ENCODE measurements at places on chromosomes 11 and 22.

GRCh38 chr11:82890002-82890341 is 10.3 kb downstream of the PRCP start:
- no peak overlapping the region for H3K4me3 ChIP-seq
- no peak overlapping the region for H3K27ac ChIP-seq
- no peak for DNase-seq
- no peaks in the 10 kb centered on the region for H3K36me3 ChIP-seq

- no peaks in the 10 kb centered on the region for H3K27me3 ChIP-seq
- H3K36me3 ChIP-seq = peaks cover 10% of the 10 kb centered on the region
- no peak overlapping the region for H3K27ac ChIP-seq
- DNase-seq = no peak
- no peak overlapping the region for H3K4me3 ChIP-seq
Observed at GRCh38 chr11:59198726-59199125, 14.0 kb downstream of the MPEG1 start.

DNA sequence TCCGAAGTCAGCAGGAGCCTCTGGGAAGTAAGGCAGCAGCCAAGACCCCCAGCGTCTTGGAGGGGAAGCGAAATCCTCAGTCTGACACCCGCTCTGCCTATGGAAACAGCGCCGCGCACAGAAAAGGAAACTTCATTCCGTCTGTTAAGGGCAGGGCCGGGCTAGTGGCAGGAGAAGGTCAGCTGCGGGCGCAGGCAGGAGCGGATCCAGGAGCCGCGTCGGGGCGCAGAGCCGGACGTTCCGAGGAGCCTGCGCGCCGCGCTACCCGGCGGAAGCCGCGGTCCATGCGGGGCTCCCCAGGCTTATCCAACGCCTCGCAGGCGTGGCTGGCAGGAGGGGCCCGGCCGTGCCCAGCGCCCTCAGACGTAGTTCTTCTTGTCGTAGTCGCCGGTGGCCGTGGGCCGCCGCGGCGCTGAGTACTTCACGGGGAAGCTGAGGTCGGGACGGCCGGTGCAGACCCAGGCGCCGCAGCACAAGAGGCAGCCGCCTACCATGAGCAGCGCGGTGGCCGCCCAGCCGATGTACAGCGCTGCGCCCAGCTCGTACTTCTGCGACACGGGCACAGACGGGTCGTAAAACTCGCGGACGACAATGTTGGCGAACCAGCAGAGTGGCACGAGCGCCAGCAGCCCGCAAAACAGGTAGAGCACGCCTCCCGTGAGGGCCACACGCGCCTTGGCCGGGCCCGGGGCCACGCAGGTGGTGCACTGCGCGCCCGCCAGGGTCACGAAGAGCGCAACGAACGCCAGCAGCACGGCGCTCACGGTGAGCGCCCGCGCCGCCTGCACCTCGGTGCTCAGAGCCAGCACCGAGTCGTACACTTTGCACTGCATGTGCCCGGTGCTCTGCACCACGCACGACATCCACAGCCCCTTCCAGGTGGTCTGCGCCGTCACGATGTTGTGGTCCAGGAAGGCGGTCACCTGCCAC is 705 bp downstream of the CLDN5 start:
- H3K27ac ChIP-seq = no peak overlapping the region
- H3K4me3 ChIP-seq = peak overlapping the region; percentile 35
- no peak for DNase-seq
- no peaks in the 10 kb centered on the region for H3K36me3 ChIP-seq
- peaks cover 5% of the 10 kb centered on the region for H3K4me1 ChIP-seq

GRCh38 chr11:134416726-134417125 is 4.7 kb upstream of the B3GAT1 start:
- H3K36me3 ChIP-seq = no peaks in the 10 kb centered on the region
- no peaks in the 10 kb centered on the region for H3K27me3 ChIP-seq
- DNase-seq = no peak

DNA sequence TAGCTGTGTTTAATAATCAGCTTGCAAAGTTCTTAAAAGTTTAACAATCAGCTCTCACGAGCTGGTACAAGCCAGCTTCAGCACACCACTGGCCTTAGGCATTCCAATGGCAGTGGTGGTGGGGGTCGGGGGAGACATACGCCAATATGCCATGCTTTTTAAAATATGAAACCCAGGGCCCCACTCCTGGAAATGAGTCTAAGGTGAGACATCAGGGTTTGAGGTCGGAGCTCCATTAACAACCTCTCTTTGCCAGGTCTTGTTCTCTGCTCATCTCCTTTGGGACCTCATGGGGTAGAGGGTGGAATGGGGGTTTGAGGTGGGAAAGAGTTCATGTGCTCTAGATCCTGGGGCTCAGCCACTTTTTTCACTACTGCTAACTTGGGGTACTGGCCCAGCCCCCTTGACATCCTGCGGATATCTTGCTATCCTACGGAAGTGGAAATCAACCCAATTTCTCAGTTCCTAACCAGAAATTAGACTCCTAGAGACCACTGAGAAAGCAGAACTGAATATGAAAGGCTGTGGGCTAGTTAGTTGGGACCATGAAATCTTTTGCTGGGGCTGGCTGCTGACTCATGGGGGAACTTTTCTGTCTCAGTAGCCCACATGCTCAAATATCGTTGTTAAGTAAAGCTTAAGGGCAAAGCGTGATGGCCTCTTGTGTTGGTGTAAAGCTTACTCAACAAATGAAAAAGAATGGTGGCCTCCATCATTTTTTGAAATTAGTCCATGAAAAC is 90.1 kb downstream of the PDHX start:
- no peaks in the 10 kb centered on the region for H3K36me3 ChIP-seq
- peaks cover 13% of the 10 kb centered on the region for H3K4me1 ChIP-seq
- no peak for DNase-seq
- no peak overlapping the region for H3K27ac ChIP-seq
- H3K4me3 ChIP-seq = no peak overlapping the region
- H3K27me3 ChIP-seq = no peaks in the 10 kb centered on the region

DNA sequence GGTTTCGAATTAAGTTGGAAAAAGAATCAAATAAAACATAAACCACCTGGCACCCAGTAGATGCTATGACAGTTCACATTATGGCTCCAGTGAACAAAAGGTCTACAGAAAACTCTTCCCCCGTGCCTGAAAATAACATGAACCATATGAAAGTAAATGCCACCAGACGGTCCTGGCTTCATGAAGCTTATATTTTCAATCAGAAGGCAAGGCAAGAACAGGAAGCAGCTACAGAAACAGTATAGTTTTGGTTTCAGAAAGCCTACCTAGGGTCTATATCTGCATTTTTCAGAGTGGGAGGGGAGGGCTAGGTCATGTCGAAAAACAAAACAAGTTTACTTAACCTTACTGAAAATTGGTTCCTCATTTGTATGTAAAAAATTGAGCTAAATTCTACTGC is 9.8 kb downstream of the RAB30 start:
- H3K27me3 ChIP-seq = no peaks in the 10 kb centered on the region
- no peaks in the 10 kb centered on the region for H3K4me1 ChIP-seq
- H3K36me3 ChIP-seq = no peaks in the 10 kb centered on the region
- no peak overlapping the region for H3K4me3 ChIP-seq
- no peak overlapping the region for H3K27ac ChIP-seq

DNA sequence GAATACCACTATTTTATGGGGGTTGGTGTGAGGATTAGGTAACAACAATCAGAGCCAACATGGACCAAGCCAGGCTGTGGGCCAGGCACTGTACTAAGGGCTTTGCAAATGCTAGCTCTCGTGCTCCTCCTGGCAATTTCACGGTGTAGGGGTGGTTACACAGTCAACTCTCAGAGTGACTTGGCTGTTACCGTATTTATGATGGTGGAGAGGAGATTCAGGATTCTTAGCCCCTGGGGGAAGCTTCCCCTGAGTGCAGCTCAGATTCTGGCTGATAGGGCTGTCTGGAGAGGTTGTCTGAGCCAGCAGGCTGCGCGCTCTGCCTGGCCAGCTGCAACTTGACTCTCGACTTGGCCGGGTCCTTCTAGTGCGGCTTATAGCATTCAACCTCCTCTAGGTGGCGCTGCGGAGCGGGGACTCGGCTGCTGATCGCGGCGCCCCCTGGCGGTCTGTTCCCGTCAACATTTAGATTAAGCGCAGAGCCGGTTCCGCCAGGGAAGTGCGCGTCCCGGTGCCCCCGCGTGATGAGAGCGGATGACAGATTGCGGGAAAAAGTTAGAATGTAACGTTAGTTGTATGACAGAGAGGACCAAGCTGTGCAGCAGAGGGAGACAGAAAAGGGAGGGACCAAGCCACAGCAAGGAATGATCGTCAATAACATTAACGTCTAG is 4.5 kb upstream of the NCF4 start:
- H3K4me3 ChIP-seq = no peak overlapping the region
- H3K27me3 ChIP-seq = no peaks in the 10 kb centered on the region
- no peaks in the 10 kb centered on the region for H3K36me3 ChIP-seq
- H3K27ac ChIP-seq = no peak overlapping the region

DNA sequence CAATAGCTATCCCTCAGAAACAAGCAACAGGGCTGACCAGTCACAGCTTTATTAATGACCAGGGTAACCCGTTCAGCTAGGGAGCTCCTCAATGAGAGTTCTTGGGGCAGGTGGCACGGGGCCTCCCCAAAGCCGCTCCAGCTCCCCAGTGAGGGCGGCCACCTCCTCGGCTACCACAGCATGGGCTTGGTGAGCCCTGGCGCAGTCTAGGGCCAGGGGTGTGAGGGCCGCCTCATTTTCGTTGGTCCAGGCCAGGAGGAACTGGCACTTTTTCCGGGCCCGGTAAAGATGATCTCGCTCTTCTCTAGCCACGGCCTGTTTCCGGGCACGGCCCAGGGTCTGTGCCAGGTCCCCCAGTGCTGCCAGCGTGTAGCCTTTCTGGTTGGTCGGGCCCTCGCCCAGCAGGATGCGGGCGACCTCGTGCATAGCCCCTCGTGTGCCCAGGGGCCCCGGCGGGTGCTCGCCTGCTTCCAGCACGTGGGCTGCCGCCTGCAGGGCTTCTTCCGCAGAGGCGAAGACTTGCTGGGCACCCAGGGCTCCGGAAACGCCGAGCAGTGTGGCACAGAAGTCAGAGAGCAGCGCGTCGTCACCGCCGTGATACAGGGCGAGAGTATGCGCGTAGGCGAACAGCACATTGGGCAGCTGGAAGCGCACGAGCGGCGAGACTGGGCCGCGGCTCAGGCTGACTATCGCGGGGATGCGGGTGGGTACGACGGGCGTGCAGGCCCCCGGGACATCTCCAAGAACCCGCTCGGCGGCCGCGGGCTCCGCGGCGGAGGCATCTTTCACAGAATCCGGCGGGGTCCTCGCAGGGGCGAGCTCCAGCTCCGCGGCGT is 913 bp downstream of the ZNHIT2 start:
- H3K27me3 ChIP-seq = no peaks in the 10 kb centered on the region
- peaks cover 12% of the 10 kb centered on the region for H3K36me3 ChIP-seq
- peak overlapping the region; percentile 89 for H3K4me3 ChIP-seq
- H3K4me1 ChIP-seq = peaks cover 32% of the 10 kb centered on the region
- DNase-seq = peak; percentile 69

DNA sequence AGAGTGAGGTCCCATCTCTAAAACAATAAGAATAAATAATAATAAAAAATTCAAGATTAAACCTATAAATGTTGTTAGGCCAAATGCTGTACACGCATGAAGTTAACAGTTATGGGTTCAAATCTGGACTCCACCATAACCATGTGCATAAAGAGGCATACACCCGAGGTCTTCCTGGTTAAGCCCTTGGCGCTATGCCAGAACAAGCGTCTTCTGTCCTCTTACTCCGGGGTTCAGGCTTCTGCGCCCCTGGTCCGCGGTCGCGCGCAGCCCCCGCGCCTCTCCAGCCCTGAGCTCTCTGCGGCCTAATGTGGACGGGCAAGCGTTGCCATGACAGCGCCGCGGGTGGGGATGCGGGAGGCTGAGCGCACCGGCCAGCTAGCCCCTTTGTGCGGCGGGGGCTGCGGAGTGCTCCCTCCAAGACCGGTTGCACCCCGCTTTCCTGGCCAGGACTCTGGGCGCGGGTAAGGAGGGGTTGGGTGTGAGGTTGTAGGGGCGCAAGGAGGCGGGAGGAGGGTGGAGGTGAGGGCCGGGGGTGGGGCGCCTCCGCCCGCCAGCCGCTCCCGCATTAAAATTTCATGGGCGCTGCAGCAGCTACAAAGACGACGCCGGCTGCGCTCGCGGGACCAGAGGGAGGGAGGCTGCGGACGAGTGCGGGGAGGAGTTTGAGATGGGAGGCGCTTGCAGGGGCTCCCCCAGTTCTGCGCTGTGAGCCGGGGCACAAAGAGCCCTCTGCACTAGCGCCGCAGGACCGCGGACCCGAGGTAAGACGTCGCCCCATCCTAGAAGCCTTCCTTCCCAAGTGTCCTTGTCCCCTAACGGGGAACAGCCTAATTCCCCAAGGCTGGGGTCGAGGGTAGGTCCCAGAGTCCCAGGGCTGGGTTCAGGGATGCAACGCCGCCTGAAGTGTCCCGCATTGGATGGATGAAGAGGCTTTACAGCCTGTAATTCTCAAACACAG is at the start of gene MIAT:
Gene MIAT (plus strand): TSS at position 698 of the 961 bp plus-strand sequence.
- H3K36me3 ChIP-seq = no peaks in the 10 kb centered on the region
- no peak within 1 kb of the TSS for H3K27ac ChIP-seq
- no peak for DNase-seq
- no peaks in the 10 kb centered on the region for H3K4me1 ChIP-seq
- peaks cover 25% of the 10 kb centered on the region for H3K27me3 ChIP-seq

DNA sequence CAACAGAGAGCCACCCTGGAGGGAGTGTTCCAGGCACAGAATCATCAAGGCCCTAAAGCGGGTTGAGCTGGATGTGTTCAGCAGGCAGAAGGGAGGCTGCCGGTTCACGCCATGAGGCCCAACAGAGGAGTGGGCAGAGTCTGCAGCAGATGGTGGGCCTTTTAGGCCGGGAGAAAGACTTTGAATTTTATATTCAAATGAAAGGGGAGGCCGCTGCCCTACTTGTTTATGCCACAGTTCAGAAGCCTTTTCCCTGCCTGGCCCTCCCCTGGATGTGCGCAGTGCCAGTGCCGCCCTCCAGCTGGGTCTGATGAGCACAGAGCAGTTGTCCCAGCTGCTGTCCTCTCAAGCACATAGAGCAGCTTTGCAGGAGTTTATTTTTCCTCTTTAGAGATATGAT is 46.9 kb upstream of the TTC12 start:
- no peak overlapping the region for H3K4me3 ChIP-seq
- H3K36me3 ChIP-seq = no peaks in the 10 kb centered on the region
- no peaks in the 10 kb centered on the region for H3K27me3 ChIP-seq
- no peaks in the 10 kb centered on the region for H3K4me1 ChIP-seq
- DNase-seq = no peak

DNA sequence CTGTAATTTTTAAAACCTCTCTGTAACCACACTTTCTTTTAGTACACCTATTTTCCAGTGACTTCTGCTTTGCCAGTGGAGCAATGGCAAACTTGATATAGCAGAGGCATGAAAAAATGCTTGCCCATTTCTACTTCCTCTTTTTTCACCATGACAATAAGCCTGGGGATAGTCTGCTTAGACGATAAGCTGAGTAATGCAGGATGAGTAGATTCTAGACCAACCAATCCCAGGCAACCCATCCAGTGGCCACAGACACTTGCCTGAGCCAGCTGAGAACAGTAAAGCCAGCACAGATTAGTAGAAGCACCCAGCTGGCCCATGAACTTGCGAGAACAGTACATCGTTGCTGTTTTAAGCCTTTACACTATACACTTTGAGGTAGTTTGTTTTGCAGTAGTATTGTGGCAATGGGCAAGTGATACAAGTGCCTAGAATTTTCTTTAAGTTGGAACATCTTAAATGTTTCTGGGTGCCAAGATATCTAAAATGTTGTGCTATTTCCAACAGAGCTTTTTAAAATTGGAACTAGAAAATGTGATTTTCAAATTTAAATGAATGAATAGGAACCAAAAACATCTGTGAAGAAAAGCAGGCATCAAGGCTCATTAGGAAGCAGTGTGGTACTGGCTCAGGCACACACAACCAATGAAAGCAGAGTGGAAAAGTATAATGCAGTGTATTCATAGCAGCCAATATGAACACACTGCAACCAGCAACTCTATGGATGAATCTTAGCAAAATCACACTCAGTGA is 37.7 kb downstream of the DDI1 start:
- no peak overlapping the region for H3K27ac ChIP-seq
- no peaks in the 10 kb centered on the region for H3K4me1 ChIP-seq
- no peaks in the 10 kb centered on the region for H3K36me3 ChIP-seq

GRCh38 chr11:117999354-117999993 is 13.3 kb downstream of the IL10RA start:
- H3K4me1 ChIP-seq = no peaks in the 10 kb centered on the region
- H3K4me3 ChIP-seq = no peak overlapping the region
- no peak overlapping the region for H3K27ac ChIP-seq
- no peaks in the 10 kb centered on the region for H3K27me3 ChIP-seq
